ENCODE measurements at places on chromosomes 4 and X.

GRCh38 chr4:175947117-175947722, 118.4 kb upstream of the WDR17 start:
- DNase-seq, result peak; percentile 28

DNA sequence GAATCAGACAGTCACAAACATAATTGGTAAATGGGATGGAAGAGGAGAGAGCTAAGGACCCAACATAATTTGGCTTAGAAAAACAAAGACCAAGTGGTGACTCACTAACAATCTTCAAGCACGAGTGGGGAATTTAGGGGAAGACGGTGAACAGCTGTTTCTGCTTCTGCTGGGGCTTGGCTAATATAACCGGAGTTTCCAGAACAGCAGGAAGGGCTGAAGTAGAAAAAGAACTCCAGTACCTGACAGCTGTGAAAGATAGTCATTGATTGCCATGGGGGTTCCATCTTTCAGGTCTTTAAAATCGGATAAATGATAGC, 290.9 kb upstream of the LDB2 start:
- DNase-seq, result no peak

- no peak for DNase-seq
Observed at GRCh38 chrX:15356444-15356843, 21.1 kb upstream of the PIGA start.

DNA sequence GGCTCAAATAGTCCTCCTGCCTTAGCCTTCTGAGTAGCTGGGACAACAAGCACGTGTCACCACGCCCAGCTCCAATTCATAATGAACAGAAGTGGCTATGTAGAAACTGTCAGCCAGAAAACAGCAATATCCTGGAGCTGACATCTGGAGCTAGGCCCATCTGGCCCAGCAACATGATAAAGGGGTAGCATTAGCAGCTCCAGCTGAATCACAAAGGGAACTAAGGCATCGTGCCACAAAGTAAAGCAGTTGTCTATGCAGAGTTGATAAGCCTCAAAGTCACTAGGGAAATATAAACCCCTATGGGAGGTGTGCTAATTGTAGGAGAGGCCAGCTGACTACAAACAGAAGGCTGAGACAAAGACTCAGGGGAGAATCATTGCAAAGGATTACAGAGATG, 270.5 kb upstream of the GPC4 start:
- DNase-seq, result no peak

DNA sequence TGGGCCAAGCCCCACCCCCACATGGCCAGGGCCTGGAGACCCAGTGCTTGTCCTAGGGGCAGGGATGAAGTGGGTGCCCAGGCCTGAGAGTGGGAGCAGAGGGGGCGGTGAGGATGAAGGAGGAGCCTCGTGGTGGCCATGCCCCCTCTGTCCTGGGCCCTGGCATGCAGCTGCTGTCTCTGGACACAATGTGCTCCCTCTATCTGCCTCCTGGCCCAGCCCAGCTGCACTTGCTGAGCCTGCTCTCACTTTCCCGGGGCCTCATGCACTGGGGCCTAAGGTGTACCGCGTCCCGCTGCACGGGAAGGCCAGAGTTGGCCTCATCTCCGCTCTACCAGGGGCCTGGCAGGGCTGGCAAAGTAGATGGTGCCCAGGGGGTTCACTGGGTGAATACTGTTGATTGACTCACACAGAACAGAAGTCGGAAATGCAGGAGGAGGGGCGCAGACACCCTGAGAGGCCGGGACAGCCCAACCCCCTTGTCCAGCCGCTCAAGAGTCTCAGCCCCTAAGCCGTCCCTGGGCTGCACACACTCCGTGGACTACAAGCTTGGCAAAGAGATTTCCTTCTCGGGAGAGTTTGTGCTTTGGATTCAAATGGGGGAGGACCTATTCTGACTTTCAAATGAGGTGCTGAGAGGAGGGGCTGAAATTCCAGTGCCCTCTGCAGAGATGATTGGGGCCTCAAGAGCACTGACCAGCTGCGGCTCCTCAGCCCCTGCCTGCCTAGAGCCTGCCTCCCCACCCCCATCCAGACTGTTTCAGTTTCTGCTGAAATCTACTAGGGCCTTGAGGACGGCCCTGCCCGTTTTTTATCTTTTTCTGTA, 112.4 kb downstream of the PSAPL1 start:
- DNase-seq, result no peak

GRCh38 chr4:187744911-187745310, 250.7 kb upstream of the ZFP42 start:
- DNase-seq, result no peak

- DNase-seq, result no peak
Observed at GRCh38 chr4:24044610-24045589, 155.1 kb upstream of the PPARGC1A start.

DNA sequence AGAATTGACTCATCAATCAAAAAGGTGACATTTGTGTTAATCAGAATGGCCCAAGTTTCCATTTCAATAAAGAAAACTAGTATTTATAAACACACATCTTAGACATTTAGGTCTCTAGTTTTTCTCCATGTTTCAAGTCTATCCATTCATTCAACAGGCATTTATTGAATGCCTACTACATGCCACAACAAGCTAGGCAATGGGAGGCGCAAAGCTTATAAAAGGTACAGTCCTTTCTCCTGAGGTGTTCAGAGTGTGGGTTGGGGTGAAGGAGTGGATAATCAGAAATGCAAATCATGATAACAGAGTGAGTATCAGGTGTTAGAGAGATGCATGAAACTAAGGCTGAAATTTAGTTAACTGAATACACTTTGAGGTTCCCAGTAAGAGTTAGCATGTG, 78.0 kb downstream of the HCCS start:
- DNase-seq, result no peak

GRCh38 chr4:174387143-174387542, 103.4 kb downstream of the CEP44 start:
- no peak for DNase-seq

GRCh38 chrX:85052205-85052604, 48.5 kb downstream of the APOOL start:
- no peak for DNase-seq

- no peak for DNase-seq
Observed at GRCh38 chr4:88212253-88212561, 53.8 kb upstream of the ABCG2 start.

GRCh38 chr4:182929296-182929695, 12.1 kb upstream of the DCTD start:
- DNase-seq, result no peak

DNA sequence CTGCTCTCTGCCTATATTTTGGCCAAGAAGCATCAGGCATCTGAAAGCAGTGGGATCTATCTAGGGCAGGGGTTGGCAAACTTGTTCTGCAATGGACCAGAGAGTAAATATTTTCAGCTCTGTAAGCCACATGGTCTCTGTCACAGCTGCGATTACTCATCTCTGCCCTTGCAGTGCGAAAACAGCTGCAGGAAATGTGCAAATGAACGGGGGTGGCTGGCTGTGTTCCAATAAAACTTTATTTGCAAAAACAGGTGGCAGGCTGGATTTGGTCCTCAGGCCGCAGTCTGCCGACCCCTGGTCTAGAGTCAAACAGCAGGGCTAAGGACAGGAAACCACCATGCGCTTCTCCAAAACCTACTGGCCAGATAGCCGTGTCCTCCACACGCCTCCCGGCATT, 48.6 kb downstream of the ACOX3 start:
- no peak for DNase-seq

DNA sequence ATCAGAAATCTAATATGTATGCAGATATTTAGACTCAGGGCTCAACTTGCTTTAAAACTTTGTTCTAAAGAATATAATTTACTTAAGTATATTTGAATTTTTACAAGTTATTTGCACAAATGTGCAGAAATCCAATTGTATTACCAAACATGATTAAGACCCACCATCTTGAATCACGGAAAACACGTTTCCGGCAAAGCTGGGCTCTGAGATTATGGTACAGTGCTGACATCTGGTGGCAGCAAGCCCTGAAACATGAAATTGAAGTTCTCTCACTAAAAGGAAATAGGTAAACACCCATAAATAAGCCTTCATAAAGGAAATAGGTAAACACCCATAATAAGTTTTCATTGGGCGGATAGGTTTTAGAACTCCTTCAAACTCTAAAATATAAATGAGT, 98.3 kb upstream of the MAOA start:
- peak; percentile 45 for DNase-seq

- no peak for DNase-seq
Observed at GRCh38 chr4:146165221-146165620, 10.3 kb upstream of the LSM6 start.

DNA sequence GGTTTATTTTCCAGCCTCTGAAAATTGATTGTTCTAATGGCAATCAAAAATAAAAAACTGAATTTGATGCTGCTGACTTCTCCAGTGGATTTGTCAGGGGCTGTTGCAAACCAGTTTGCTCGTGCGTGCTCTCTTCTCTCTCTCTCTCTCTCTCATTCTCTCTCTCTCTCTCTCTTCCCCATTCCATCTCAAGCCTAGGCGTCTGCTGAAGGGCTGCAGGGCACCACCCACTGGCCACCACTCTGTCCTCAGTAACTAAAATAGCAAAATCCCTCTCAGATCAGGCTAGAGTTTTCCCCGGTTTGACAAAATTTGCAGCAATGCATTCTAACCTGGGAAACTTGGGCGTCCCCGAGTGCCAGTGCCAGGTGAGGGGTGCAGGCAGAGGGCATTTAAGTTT, 19.4 kb downstream of the NKX6-1 start:
- no peak for DNase-seq

DNA sequence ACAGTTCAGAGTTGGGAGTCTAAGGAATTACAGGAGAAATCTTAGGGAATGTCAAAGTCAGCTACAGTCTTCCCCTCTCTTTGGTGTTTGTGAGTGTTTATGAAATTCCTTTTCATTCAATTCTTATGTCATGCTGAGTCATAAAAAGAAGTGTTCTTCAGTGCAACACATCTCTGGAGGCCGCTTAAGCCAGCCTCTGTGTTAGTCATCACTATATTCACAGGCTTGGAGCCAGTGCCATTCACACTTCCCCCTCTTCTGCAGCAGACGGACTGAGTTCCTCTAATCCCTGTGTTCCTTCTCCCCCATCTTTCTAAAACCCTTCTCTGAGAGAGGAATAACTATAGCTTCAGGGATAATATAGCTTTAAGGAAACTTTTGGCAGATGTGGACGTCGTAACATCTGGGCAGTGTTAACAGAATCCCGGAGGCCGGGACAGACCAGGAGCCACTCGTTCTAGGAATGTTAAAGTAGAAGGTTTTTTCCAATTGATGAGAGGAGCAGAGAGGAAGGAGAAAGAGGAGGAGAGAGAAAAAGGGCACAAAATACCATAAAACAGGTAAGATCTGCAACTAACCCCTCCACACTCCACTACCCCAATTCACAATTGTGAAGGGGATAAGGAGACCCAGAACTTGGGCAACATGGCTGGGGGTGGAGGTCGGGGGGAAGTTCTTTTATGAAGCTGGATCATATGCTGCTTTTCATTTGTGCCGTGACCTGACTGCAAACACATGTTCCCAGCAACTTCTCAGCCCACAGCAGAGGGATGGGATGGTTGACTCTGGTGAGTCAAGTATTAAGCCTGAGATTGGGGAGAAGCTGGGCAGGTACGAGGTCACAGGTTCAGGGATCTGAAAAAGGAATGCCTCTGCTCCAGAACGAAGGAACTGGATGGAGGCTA, at the start of gene SRPX2:
SRPX2 (plus strand) TSS at position 244 of the 905 bp plus-strand sequence. CDS start 2,124 bp downstream, outside the sequence.
- DNase-seq, result peak; percentile 36

- DNase-seq, result peak; percentile 94
Observed at GRCh38 chr4:78749972-78750727, 26.0 kb upstream of the BMP2K start.

GRCh38 chr4:25771672-25772071, 91.1 kb downstream of the SEL1L3 start:
- no peak for DNase-seq

DNA sequence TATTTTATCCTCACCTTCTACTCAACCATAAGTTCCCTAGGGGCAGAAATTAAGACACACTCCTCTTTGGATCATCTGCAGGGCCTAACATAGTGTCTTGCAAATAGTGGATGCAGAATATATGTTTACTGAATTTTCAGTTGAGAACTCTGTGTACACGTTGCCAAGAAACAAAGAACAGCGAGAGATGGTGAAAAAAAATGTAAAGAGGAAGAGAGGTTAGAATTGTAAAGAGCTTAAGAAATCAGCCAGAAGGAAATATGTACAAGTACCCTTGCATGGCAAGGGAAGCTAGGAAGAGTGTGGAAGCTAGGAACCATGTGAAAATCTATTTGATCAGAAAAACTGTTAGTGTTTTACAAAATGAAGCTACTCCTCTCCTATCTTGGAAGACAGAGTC, 431.0 kb downstream of the SMARCA1 start:
- DNase-seq, result no peak

DNA sequence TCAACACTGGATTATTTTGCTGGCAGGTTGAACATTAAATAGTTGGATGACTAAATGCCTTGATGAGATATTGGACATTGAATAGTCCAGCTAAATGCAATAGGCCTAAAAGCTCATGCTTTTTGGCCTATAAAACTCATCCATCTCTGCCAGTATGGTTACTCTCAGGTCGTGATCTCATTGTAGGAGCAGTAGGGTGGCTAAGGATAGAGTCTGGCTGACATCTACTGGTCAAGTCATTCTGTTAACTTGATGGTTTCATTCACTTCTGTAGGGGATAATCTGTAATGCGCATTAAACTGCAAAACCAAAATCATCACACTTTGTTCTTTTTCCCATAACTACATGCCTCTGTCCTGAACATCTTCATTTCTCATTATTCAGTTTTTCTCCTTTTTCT, 227.0 kb downstream of the DKK2 start:
- peak; percentile 90 for DNase-seq

GRCh38 chr4:39326468-39326977, 39.6 kb downstream of the RFC1 start:
- DNase-seq, result no peak

- DNase-seq, result no peak
Observed at GRCh38 chrX:115940348-115940747, 230.2 kb upstream of the AGTR2 start.

DNA sequence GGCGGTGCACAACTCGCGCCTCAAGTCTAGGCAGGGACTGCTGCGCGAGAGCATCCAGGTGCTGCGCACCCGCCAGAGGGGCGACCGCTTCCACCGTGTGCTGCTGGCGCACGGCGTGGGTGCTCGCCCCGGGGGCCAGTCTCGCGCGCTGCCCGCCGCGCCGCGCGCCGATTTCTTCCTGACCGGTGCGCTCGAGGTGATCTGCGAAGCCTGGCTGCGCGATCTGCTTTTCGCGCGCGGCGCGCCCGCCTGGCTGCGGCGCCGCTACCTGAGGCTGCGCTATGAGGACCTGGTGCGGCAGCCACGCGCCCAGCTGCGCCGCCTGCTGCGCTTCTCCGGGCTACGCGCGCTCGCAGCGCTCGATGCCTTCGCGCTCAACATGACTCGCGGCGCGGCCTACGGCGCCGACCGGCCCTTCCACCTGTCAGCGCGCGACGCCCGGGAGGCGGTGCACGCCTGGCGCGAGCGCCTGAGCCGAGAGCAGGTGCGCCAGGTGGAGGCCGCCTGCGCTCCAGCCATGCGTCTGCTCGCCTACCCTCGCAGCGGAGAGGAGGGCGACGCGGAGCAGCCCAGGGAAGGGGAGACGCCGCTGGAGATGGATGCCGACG, 1.3 kb downstream of the CHST7 start:
- no peak for DNase-seq

- no peak for DNase-seq
Observed at GRCh38 chrX:20352935-20353336, 86.2 kb upstream of the RPS6KA3 start.

Data from Kasumi-1 (cell line).